ENCODE measurements at places on chromosomes 12 and 14.
A peak's percentile ranks its signal among the peaks of the same experiment; 100 is the strongest.

- peak; percentile 48 for DNase-seq
Observed at GRCh38 chr12:121872546-121873215, 14.0 kb upstream of the HPD start.

DNA sequence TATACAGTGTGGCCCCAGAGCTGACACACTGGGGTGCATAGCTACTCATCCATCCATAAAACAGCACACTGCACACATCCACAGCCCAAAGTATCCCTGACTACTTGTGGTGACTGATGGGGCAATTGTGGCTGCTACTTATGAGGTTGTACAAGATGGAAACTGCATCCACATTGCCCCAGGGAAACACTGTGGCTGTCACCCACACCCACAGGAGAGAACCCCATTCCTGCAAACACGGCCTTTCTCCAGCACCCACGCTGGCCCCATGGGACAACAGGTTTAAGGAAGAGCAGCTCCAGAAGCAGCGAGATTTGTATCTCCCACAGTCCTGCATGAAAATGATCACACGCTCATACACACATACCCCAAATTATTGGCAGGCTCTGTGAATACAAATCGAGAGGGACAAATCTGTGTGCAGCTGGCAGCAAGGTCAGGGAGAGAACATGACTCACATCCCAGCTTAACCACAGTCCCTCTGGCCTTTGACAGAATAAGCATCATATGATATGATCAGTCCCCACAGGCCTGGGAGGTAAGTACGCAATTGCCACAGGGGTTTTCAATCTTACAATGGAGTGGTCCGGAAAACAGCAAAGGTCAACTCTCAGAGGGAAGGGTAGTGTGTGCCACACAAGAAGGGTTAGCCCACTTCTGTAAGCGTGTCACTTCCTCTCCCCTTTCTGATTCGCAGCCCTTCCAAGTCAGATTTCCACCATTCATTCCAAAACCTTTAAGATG, 61.9 kb downstream of the ESR2 start:
- peak; percentile 51 for DNase-seq

GRCh38 chr12:12537421-12537820, 25.2 kb downstream of the DUSP16 start:
- DNase-seq = no peak

DNA sequence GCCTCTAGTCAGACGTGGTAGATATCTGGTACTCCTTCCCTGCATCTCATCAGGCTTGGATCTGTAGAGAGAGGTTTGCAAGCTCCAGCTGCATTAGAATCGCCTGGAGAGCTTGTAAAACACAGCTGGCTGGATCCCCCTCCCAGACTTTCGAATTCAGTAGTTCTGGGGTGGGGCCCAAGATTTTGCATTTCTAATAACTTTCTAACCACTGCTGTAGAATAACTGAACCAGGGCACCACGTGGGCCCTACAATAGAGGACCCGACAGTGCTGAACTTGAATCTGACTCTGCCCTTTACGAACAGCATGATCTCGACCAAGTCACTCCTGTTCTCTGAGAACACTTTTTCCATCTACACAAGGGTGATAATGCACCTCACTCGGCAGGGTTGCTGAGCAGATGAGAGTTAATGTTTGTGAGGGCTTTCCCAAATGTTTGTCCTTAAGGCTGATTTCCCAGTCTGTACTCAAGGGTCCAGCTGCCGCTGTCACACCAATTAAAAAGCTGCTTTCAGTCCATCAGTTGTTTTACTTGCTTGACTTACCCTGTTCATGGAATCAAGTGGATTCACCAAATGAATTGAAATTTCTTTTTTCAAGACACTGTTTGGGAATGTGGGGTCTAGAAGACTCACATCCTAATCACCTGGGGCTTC, 86.6 kb upstream of the SLC24A4 start:
- no peak for DNase-seq

- DNase-seq = no peak
Observed at GRCh38 chr12:81249976-81250375, 172.1 kb downstream of the ACSS3 start.

GRCh38 chr12:39405580-39405979, 37.3 kb downstream of the KIF21A start:
- DNase-seq = no peak

DNA sequence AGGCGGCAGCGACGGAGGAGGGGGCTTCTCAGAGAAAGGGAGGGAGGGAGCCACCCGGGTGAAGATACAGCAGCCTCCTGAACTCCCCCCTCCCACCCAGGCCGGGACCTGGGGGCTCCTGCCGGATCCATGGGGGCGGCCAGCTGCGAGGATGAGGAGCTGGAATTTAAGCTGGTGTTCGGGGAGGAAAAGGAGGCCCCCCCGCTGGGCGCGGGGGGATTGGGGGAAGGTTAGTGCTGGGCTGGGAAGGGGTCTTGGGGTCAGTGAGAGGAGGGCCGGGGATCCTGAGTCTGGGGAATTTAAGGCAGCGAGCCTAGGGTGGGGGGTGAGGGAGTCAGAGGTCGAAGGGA, 203 bp downstream of the NFATC4 start:
- no peak for DNase-seq

DNA sequence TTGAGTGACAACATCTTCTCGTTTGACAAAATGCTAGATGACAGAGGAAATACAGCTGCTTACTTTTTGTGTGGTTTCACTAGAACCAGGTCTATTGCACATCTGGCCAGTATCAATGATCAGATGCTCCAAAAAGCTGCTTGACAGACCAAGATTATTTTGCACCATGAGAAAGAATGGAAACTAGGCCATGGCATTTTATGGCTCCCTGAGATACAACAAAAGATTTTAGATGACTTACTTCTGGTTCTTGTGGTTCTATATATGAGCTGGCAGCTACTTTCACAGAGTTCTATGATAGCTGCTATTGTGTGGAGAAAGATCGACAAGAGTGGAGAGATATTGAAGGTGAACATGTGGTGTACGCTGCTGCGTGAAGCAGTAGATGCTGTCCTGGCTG, 25.9 kb upstream of the PPFIBP1 start:
- no peak for DNase-seq

DNA sequence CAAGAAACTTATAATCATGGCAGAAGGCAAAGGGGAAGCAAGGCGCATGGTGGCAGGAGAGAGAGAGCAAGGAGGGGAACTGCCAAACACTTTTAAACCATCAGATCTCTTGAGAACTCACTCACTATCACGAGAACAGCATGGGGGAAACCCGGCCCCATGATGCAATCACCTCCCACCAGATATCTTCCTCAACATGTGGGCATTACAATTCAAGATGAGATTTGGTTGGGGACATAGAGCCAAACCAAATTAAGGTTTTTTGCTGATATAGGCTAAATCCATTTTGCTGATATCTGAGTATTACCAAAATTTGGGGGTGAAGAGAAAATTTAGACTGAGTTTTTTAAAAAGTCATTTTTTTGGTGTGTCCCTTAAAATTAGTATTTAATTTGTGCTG, 54.9 kb upstream of the TMX1 start:
- peak; percentile 22 for DNase-seq

- no peak for DNase-seq
Observed at GRCh38 chr14:75370416-75371205, 57.2 kb upstream of the JDP2 start.

- no peak for DNase-seq
Observed at GRCh38 chr12:124685689-124686369, 118.4 kb upstream of the NCOR2 start.

- DNase-seq = peak; percentile 61
Observed at GRCh38 chr14:69615496-69616407, 4.4 kb downstream of the SUSD6 start.

DNA sequence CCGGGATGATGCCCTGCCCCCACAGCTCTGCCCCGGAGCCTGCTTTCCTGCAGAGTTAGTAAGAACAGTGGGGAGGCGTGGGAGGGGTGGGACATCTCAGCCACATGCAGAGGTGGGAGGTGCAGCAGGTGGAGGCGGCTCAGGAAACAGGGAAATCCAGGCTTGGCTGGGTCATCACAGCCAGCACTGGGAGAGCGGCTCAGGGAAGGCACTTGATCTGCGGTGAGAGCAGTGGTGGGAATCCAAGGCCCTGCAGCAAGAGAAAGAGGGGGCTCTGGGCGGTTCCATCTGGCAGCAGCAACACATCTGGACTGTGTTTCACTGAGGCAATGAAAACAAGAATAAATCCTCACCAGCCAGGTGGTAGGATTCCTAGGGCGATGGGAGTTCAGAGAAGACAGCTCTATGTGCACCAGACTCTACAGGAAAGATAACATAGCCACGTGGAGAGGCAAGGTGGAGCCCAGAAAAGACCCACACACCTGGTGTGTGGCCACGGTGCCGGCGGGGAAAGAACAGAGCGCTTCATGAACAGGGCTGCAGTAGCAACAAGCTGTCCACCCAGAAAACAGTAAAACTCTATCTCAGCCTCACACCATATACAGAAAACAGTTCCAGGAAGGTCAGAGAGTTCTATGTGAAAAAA, 57.6 kb downstream of the CCDC85C start:
- DNase-seq = no peak

- DNase-seq = peak; percentile 86
Observed at GRCh38 chr12:53006810-53007309, 604 bp downstream of the EIF4B start.

DNA sequence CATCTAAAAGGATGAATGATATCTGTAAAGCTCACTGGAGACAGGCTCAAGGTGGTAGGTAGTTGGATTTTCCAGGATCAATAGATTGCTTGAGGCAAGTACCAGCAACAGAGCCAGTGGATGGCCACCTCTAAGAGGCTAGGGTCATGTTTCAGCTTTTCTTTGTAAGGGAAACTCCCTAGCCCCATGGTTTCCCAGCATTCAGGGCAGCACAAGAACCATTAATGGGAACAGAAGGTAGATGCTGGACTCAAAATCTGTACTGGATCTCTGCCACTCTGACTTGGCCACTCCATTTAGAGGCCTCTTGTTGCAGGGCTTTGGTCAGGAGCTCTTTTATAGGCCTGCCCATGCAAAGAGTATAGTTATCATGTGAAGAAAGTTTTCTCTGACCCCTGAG, 76.1 kb upstream of the DYRK2 start:
- no peak for DNase-seq

DNA sequence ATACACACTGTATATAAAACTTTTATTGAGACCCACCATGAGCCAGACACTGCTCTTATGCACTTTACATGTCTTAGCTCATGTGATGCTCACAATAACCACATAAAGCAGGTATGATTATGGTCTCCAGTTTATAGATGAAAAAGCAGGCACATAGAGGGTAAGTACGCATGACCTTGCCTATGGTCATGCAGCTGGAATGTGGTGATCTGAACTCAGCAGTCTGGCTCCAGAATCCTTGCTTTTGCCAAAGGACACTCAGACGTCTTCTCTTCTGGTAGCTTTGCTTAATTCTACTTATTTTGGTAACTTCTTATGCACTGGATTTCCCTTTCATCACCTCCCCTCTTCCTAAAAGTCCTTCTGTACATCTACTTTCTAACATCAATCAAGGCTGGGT, 103.3 kb upstream of the CRY1 start:
- no peak for DNase-seq

GRCh38 chr12:54019091-54019811, 9.0 kb upstream of the HOXC6 start:
- DNase-seq = no peak

- peak; percentile 76 for DNase-seq
Observed at GRCh38 chr14:21024585-21025370, at the start of gene NDRG2. Gene NDRG2 (minus strand): TSS chr14:21025061. CDS start chr14:21023315, 1,746 bp downstream.

GRCh38 chr14:68714991-68715924, 77.6 kb downstream of the ZFP36L1 start:
- DNase-seq = peak; percentile 57

- DNase-seq = no peak
Observed at GRCh38 chr14:23047034-23047634, 5.1 kb downstream of the PSMB11 start.

GRCh38 chr12:67456431-67456901, 187.3 kb downstream of the CAND1 start:
- DNase-seq = no peak

Data from activated CD4-positive, alpha-beta memory T cell treated with anti-CD3 and anti-CD28 coated beads for 36 hours (primary cell).